ENCODE measurements at places on chromosomes 7 and 10.

- DNase-seq, result peak; percentile 78
Observed at GRCh38 chr7:55365205-55365674, at the start of gene LANCL2. Gene LANCL2 (plus strand): TSS chr7:55365337. CDS start chr7:55366026, 689 bp downstream.

DNA sequence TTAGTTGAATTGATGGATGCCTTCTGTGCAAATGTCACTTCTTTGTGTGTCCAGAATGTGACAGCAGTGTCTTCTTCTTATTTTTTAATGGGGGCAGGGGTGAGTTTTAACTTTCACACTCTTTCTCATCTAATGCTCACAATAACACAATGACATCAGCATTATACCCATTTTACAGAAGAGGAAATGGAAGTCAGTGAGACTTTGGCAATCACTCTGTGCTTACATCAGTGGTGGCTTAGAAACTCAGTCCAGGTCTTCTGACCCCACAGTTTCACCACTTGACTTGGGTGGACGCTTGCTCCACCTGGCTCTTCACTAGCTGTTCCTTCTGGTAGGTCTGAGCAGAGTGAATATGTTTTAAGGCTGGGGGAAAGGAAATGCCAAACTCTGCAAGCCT lies 124.0 kb downstream of the PRKCQ start:
- DNase-seq, result no peak

DNA sequence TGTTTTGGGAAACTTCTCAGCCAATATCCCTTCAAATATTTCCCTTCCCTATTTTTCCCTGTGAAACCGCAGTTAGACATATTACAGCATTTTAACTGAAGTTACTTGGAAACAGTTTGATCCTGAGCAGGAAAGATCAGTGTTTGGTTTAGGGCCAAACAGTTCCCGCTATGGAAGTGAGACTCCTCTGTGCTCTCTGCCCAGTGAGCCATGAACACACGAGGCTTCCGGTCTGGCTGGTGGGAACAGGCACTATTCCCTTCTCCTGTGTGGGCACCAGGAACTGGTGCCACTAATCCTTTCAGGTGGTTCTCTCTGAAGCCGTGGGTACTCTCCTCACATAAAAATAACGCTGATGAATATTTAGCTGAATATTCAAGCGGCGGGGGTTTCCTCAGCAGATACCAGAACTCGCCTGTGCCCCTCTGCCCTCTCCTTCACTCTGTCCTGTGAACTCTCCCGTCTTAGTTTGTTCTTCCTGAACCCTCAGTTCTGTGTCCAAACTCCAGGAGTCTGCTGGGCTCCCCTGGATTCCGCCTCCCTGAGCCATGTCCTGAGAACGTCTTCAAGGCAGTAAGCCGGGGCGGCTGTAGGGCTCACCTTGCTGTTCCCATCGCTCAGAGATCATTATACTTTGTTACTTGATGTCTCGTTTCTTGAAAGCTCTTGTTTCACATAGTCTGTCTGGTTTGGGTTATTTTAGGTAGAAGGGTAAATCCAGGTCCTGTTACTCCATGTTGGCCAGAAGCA lies 25.7 kb downstream of the FOXL3 start:
- no peak for DNase-seq

DNA sequence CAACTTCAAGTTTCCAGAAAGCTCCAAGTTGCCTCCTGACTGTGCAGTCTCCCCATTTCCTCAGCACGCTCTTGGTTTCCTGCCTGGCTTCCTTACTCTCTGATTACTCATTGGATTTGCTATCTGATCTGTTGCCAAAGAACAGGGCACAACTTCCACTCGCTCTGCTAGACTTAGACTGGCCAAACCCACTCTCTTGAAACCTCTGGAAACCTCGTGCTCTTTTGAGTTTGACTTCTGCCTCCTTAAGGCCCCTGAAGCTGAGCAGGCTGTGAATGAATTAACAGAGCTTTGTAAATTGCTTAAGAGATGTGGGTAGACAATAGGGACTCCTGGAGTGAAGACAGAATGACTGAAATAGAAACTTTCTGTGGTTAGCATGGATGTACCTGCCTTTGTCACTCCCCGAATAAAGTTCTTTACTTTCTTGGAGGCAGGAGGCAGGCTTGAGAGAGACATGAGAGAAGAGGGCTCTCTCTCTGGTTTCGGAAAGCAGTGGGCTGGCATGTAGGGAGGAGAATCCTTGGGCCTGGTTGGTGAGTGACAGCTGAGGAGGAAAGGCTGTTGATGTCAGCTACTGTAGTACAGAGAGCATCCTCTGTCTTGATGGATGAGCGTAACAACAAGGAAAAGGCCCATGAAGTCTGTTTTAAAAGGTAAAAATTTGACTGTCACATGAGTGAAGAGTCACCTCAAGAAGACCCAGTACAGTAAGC lies 70.8 kb downstream of the CHN2 start:
- no peak for DNase-seq

DNA sequence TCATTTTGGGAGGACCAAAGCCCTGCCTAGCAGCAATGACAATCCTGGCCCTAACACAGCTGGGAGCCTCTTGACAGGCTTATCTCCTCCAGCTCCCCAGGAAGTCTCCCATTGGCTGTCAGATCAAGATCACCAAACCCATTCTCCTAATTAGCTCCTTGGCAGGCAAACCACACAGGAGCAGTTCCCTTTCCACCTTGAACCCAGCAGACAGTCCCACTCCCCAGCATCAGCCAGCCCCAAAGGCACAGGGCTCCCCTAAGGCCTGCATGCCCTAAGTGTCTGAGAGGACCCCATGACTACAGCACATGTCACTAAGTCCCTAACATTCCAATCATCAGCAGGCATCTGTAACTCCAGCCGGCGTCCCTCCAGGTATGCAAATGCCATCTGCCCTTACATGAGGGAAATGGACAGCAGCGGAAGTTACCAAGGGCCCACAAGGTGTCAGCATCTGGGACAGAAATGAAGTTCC lies 348.5 kb downstream of the KCNMA1 start:
- DNase-seq, result no peak

DNA sequence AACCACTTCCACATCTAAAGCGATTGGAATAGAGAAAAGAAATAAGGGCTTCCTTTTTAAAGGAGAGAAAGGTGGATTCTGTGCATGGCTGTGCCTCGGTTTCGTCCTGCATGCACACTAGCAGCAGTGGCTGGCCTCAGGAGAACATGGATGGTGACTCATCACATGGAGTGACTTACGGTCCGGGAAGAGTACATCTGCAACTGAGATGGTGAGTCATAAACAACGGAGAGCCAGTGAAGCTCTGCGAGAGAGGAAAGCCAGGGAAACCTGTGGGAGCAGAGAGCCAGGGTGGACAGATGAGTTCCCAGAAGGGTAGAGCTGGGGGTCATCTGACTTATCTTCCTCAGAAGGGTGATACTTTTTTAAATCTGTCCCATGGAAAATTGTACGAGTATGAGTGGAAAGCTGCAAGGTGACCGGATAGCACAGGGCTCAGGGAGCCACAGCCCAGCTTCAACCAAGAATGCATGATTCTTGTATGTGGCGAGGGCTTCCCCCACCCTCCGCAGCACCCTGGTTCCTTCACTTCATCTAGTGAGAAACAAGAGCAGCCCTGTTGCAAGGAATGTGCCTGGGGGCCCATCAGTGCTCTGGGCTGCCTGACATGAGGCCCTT lies 259.1 kb downstream of the KLF6 start:
- no peak for DNase-seq

GRCh38 chr10:118605694-118606093 lies 10.2 kb upstream of the PRLHR start:
- no peak for DNase-seq

DNA sequence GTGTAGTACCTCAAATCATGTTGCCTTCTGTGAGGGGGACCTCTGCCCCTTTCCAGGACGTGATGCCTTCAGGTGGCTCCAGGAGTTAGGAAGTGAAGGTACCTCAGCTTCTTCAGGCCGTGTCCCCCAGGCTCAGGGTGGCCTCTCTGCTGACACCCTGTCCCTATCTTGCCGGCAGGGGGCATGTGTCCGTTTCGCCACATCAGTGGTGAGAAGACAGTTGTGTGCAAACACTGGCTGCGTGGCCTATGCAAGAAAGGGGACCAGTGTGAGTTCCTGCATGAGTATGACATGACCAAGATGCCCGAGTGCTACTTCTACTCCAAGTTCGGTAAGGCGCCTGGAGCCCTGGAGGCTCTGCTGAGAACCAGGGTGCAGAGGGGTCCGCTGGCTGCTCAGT lies 9.2 kb downstream of the CPSF4 start:
- DNase-seq, result no peak

DNA sequence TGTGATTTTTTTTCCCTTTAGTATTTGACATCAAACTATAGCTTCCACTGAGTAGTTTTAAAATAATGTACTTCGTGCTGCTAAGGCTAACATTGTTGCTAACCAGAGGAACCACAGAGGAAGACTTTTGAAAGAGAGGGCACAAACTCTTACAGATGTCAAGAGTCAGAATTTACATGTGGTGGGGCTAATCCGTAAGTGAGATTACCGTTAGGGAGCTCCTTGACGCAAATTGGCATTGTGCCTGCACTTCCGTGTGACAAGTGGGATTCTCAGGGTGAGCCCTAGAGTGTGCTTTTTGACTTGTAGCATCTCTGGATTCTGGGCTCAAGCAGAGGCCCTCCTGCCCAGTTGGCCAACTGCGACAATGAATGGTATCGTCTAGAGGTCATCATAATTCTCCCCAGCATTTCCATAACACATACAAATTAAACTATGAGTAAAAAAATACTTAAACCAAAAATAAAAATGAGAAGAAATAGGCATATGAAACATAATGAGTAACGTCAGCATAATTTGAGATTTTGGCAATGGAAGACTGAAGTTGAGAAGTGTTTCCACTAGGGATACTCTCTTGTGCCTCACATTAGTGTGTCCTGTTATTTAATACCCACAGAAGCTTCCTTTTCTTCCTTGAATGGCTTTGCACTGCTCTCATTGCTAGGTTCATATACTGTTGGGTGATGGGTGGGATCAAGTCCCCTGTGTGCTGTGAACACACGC lies 164.0 kb downstream of the SDK1 start:
- DNase-seq, result no peak

GRCh38 chr10:72954596-72955554 lies at the start of gene PLA2G12B:
Gene PLA2G12B (minus strand): TSS chr10:72954806. CDS start chr10:72954685, 121 bp downstream.
- DNase-seq, result no peak

DNA sequence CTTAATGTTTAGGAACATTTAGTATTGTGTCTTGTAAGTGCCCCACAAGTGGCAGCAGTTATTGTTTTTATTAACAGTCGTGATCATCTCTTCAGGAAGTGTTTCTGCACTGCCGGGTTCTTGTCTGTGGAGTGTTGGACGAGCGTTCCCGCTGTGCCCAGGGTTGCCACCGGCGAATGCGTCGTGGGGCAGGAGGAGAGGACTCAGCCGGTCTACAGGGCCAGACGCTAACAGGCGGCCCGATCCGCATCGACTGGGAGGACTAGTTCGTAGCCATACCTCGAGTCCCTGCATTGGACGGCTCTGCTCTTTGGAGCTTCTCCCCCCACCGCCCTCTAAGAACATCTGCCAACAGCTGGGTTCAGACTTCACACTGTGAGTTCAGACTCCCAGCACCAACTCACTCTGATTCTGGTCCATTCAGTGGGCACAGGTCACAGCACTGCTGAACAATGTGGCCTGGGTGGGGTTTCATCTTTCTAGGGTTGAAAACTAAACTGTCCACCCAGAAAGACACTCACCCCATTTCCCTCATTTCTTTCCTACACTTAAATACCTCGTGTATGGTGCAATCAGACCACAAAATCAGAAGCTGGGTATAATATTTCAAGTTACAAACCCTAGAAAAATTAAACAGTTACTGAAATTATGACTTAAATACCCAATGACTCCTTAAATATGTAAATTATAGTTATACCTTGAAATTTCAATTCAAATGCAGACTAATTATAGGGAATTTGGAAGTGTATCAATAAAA lies 22.2 kb downstream of the PLA2G12B start:
- DNase-seq, result no peak

DNA sequence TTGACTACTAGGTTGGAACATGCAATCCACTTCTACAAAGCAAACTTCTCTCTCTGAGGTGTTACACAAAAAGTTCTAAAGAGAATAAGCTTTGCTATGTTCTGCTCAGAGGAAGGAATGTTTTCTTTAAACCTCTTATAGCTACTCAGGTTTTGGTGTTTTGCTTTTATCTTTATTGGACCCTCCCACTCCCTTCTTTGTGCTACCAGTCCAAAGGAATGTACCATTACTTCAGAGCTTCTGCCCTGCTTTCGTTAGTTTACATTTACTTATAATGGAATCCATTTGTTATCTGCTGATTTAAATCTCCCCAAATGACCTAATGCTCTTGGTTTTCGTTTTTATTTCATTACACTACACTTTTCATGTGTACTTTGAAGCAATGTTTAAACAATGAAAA lies 154.9 kb downstream of the ATE1 start:
- no peak for DNase-seq

DNA sequence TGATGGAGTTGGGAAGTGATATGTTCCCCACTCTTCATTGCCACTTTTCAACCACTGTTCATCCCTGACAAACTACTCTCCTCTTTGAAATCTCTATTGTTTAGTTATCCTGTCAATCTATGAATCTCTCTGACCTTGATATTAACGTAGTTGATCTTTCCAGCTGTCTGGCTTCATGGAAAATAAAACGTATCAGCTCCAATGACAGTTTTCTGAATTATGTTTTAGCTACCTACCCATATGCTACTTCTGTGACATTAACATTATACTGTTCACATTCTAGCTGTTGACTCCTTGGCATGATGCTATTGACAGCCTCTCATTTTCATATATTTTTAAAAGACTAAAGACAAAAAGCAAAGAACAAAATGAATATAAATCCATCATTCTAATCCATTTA lies 53.3 kb downstream of the PCLO start:
- no peak for DNase-seq

GRCh38 chr10:117638664-117639200 lies 96.2 kb downstream of the EMX2 start:
- no peak for DNase-seq

- DNase-seq, result peak; percentile 42
Observed at GRCh38 chr10:131737543-131738395, 163.0 kb upstream of the PPP2R2D start.

GRCh38 chr7:28517606-28518005 lies 105.3 kb downstream of the CREB5 start:
- no peak for DNase-seq

GRCh38 chr7:145957160-145957890 lies 159.3 kb upstream of the CNTNAP2 start:
- no peak for DNase-seq

GRCh38 chr7:92705831-92706230 lies 115.6 kb upstream of the FAM133B start:
- DNase-seq, result no peak
